ENCODE measurements at places on chromosomes 6 and 20.

DNA sequence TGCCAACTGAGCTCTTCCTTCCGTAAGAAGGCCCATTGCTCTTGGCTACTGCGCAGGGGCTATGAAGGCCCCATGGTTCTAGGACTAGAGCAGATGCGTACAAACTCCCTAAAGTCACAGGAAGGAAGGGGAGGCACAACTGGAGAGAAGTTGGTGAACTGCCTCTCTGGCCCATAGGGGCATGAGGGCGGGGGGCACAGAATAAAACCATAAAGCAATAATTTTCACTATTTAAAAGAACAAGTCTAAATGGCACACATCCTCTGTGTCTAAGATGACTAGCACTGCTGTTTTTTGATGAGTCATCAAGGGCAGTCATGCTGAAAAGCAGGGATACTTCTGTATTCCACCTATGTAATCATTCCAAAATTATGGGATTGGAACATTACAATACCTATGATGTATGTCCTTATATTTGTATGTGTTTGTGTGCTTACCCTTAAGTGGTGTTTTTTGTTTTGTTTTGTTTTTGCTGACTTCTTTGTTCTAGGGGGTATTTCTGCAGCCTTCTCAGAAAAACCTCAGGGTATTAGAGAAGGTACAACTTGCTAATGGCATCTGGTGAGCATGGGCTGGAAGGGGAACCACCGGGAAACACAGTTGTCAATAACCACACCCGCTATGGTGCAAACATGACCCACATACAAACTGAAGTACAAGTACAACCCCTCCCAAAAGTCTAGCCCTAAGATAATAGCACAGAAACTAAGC, 36.9 kb downstream of the B4GALT5 start:
- DNase-seq, result peak; percentile 71

- no peak for DNase-seq
Measured at GRCh38 chr20:54137115-54137514, 36.7 kb downstream of the CYP24A1 start.

DNA sequence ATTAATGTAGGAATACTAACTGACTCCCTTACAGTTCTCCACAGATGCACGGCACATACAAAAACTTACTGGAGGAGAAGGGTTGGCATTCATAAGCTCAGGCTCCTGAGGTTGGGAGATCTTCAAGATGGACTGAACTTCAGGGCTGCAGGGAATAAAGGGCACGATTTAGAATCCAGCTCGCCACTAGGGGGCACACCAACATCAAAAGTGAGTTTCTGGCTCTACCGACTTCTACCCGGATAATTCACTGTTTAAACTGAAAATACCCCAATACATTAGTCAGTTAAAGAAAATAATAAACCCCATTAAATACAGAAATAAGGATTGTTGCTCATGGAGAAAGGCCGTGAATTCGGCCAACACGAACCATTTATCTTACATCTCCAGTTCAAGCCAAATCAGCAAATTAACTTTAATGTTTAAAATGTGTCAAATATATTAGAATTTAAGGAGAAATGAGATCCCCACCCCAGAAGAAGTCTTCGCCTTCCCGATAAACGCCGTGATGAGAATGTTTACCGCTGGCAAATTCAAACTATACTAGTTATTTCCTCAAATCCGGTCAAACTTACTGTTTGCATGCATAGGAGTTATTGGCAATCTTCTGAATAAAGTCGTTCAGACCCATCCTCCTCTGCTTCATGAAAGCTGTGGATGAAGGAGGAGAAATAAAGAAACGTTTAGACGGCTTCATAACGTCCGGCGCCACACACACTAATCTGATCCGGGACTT, 121.7 kb upstream of the SLC2A12 start:
- DNase-seq, result peak; percentile 82

DNA sequence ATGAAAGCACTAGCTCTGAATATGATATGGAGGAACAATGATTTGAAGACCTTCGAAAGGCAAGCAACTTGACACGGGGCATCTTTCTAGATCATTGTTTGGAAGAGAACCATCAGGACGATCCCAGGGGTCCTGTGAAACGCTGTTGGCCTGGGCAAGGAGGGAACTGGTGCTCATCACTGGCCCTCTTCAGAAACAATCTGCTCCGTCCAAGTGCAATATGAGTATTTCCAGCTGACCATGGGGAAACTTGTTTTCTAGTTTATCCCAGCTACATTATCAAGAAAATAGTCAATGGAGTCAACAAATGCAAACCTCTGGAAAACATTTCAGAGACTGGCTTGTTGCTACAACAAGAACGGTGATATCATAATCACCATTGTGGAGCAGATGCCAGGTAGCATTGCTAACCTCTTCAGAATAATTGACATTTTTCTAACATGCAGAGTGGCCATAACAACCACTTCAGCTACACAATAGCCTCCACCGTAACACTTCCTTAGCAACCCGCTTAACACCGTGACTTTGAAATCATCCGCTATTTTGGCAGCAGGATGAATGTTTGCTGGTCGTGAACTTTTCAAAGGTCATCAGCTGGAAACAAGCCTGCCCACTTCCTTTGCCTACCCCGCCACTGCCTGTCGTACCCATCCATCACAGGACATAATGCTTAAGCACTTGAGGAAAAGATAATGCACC, 112.0 kb upstream of the PDE10A start:
- DNase-seq, result peak; percentile 36

DNA sequence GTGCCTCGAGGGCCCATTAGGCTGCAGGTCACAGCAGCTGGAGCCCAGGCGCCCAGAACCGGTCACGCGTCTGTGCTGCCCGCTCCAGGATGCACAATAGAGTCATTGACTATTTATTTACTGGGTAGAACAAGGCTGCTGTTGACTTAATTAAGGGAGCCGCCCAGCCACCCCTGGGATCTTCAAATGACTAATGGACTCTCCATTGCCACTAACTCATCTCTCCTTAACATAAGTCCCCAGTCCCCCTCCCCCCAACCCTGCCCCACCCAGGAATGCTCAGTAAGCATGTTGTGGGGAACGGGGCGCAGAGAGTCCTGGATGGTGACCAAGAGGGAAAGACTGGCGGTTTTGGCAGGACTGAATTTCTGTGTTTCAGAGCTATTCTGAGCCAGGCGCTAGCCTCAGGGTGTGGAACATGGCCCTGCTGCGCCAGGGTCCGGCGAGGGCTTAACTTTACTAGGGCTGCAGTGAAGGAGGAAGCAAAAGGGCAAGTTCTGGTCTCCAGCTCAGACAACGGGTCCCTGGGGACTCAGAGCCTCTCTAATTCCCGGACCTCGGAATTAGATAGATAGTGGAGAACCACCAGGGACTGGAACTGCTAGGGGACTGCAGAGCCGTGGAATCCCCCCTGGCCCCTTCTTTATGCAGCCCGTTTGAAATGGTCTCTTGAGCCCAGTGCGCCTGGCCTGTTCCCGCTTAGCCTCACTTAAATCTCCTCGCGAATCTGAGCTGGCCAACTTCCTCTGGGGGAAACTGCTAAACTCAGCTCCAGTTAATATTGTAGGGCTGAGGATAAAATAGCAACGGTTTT, 1.5 kb upstream of the GRIK2 start:
- no peak for DNase-seq
